ENCODE measurements at places on chromosomes 16 and 17.

DNA sequence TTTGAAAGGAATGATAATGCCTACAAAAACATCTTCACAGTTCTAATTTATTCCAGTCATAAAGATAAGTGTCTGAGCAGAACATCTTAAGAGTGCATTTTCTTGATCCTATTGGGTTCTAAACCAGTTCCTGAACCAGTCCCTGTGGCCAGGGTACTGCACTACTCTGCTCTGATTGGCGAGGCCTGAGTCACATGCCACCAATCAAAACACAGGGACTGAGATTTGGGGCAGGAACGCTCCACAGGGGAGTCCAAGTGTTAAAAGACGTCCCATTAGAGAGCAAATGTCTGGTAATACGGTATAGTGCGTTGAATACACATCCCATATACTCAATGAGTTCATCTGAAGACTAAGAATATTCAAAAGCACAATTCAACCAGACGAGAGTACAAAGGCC is 3.0 kb upstream of the NUP93 start:
- no peak for DNase-seq

DNA sequence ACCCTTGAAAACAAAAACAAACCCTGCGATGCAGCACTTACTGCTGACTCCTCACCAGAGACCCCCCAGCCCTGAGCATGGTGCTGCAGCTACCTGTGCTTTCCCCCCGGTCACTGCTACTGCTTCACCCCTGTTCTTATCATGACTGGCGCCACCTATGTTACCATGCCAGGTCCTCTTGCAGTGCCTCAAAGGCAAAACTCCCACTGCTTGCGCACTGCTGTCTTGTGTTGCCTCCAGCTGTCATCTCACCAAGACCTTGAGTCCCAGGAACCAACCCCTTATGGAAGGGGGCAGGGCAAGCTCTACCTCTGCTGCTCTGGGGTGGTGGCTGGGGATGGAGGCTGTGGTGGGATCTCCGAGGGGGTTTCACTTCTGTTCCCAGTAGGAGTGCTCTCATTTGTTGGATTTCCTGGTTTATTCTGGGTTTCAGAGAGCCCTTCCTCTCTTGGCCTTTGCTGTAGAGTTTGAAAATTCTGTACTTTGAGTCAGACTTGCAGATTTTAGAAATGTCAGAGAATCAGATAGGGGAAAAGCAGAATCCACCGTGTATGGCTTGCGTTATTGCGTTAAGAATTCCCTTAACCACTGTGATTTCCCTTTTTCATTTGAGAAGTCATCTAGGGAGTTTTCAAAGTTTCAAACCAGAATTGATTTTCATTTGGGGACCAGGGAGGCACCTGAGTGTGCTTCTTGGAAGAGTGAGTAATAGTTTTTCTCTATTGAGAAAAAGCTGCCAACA is 96.6 kb downstream of the SPECC1 start:
- DNase-seq = no peak

- DNase-seq = no peak
Measured at GRCh38 chr17:14321476-14321949, 20.6 kb downstream of the HS3ST3B1 start.

GRCh38 chr17:21392266-21392665 is 16.1 kb downstream of the KCNJ12 start:
- no peak for DNase-seq

- DNase-seq = no peak
Measured at GRCh38 chr17:65473363-65473762, 88.1 kb downstream of the AXIN2 start.

DNA sequence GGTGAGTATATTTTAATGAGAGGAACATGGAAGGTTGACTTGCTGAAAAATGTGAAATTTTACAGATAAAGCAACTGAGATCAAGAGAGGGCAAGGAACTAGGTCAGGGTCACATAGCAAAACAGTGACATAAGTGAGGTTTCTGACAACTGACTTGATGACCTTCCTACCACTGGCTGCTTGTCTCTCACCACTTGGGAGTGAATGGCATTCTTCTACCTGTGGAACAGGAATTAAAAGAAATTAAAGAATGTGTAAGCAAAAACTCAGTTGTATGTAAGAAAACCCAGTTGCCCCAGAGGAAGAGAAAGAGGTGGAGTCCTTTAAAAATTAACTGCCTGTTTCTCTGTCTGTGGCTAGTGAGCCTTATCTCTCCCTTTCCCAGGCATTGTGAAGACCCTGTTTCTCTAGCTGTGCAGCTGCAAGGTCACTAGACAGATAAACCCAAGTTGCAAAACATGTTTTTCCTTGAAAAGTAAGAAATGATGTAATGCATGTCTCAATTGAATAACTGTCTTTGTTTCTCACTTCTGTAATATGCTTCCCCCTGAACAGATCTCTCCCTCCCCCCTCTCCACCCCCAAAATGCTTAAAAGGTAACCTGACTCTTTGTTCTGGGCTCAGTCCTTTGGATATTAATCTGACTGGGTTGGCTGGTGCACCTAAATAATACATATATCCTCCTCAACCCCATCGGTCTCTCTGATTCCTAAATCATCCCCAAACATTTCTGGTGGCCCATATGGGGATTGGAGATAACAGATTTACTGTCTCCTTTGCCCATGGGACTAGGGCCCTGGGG is 23.4 kb downstream of the ACSM1 start:
- no peak for DNase-seq

DNA sequence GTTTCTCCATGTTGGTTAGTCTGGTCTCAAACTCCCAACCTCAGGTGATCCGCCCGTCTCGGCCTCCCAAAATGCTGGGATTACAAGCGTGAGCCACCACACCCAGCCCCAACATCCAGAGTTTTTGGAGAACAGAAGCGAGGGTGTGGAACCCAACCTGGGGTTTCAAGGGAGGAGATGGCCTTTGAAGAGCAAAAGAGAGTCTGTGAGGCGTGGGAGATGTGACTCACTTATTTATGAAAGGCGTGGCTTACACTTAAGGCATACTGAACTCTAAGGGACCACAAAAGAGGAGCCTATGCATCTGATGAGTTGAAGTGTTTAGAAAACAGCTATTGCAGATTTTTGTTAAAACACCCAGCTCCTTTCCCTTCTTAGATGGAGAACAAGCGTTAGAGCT is 18.9 kb downstream of the ARSG start:
- DNase-seq = no peak

GRCh38 chr16:86258713-86259112 is 251.6 kb upstream of the FOXF1 start:
- no peak for DNase-seq

DNA sequence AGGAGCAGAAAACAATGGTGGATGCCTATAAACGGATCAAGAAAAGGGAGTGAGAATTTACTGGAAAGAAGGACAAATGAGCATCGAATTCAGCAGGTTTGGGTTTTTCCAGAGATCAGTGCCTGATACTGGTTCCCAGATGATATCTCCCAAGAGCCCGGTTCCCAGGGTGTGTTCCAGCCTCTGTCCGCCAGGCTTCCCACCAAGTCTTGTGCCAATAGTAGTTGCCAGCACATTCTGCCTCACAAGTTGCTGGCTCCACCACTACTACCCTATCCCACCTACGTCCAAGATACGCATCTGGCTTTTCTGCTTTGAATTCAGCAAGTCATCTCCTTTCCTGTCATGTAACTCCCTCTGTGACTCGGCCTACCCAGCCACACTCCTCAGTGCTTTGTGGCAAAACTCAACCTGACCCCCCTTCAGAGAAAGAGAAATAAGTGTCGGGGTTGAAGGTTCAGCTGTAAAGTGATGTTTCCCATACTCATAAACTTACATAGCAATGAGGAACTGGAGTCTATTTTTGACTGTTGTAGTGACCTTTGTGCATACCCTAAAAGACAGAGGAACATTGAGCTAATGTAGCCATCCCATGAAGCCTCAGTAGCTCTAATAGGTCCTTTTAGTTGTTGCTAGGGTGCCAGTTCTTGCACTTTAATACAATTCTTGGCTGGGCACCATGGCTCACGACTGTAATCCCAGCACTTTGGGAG is 277.0 kb downstream of the IRX3 start:
- DNase-seq = no peak

- no peak for DNase-seq
Measured at GRCh38 chr17:15309236-15309635, 32.2 kb downstream of the TEKT3 start.

- DNase-seq = no peak
Measured at GRCh38 chr17:16428098-16428882, 12.9 kb downstream of the TRPV2 start.

GRCh38 chr17:8124350-8125153 is 646 bp upstream of the HES7 start:
- no peak for DNase-seq

DNA sequence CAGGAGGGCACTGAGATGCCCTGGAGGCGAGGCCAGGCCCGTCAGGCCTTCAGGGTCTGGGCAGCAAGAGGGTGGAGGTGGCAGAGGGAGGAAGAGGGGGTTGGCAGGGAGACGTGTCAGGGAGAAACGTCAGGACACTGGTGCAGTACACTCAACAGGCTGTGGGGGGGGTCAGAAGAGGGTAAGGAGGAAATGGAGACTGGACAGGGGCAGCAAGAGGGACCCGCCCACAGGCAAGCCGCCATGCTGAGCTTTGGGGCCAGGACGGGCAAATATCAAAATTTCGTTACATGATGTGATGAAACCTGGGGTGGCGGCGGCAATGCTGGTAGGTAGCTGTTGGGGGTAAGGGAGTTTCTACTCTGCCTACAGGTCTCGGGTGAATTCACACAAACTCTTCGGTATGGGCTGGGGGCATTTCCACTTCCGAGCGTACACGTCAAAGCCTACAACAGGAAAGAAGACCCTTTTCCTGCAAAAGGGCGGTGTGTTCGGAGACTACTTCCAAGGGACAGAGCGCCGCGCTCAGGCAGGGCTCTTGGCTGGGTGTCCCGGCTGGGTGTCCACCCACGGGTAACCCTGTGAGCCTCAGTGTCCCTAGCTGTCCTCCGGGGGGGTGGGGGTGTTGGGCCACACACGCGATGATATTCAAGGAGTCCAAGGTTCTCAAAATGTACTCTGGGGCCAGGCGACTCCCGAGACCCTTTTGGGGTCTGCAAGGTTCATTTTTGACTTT is 43.3 kb upstream of the ATP2A3 start:
- DNase-seq = no peak

DNA sequence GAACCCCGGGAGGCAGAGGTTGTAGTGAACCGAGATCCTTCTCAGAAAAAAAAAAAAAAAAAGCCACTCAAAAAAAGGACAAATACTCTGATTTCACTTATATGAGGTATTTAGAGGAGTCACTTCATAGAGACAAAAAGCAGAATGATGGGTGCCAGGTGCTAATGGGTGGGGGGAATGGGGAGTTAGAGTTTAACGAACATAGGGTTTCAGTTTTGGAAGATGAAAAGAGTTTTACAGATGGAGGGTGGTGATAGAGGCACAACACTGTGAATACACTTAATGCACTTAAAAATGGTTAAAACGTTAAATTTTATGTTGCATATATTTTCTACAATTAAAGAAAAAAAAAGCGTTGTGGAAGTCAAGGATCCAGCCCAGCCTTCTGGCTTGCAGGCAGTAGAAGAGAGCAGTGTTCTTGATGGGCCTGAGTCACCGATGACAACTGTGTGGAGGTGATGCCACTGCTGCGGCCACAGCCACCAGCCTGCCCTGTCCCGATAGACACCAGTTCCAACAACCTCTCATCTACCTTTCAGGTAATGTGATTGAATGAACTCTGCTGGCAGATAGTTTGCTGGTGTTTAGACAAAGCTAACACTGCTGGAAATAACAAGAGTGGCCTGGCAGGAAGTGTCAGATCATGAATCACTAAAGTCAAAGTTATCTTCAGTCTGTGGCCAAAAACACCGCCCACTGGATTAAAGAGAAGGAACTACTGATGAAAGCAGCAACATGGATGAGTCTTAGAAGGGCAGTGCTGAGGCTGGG is 49.9 kb upstream of the COX10 start:
- DNase-seq = no peak

DNA sequence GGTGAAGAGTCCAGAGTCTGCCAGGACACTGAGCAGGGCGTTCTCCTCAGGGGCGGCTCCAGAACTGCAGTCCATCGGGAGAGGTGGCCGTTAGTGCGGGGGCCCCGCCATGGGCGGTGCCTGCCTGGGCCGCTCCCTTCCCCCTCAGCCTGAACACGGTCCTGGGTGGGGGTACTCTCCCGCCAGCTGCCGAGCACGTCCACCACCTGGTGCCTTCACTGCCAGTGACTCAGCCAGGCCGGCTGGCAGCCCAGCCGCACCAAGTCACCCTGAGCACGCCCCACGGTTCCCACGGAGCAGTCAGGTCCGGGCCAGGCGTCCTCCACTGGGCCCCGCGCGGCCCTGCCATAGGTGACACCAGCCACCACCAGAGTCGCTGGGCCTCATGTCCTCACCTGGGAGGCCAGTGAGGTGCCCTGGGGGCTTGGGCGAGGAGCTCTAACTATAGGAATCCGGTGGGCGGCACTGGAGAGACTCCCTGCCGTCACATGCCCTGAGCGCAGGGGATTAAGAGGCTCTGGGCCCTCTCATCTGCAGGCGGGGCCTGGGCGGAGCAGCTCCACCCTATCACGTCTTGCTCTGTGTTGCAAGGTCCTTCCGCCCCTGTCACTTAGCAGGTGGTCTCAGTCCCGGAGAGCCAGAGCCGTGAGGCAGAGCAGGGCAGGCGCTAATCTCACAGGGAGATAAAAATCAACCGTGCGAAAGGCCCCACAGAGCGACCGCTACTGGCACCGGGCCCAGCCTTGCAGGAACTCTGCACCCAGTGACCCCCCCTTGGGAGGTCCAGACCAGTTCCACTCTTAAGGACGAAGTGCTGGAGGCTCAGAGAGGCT is 14.3 kb downstream of the PIEZO1 start:
- DNase-seq = peak; percentile 49

DNA sequence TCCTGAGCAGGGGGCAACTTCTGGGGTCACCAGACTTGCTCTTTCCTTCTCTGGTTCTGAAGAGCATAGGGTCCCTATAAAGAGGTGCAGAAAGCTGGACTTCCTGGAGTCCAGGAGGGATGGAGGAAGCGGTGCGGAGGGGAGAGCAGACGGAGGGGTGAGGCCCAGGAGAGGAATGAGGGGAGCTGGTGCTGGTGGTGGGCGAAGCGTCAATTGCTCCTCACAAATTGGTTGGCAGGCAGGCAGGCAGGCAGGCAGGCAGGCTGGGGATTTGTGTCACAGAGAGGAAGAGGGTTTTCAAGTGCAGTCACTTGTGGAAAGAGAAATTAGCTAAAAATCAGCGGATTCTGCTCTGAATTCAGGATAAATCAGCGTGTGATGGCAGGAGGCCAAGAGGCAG is 133.7 kb upstream of the CDC42EP4 start:
- no peak for DNase-seq
